ENCODE measurements at places on chromosomes 3 and 15.

DNA sequence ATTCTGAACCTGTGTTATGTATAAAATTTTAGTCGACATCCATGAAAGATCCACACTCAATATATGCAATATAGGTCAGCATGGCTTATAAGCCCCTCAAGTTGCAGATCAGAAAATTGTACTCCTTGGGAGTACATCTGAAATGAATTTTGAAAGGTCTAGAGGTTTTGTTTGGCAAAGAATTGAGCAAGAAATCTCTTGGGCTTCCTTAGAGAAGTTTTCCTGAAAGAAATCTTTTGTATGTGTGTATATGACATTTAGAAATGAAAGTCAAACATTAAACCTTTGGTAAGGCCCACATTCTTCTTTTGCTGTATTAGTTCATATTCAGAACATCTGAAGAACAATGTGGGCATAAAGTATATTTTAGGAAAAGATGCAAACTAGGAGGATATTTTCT is 1006.6 kb downstream of the NAALADL2 start:
- no peak for DNase-seq

- DNase-seq, result no peak
Measured at GRCh38 chr3:124032311-124032880, 40.5 kb upstream of the ROPN1 start.

DNA sequence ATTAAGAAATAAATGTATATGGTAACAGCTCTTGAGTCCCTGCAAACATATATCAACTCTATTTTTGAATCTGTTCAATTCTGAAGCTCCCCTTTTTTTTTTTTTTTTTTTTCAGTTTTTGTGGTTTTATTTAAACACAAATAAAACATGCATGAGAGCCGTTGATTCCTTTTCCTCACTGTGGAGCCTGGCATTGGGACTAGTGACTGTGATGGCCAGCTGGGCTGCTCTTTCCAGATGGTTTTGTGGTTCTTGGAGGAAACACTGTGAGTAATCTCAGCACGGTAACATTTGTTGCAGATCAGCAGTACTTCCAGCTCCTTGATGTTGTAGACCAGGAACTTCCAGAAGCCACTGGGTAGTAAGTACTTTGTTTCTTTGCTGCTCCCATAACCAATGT is 15.9 kb downstream of the EMC7 start:
- no peak for DNase-seq

GRCh38 chr15:92990031-92990430 is 89.9 kb downstream of the CHD2 start:
- no peak for DNase-seq

- peak; percentile 63 for DNase-seq
Measured at GRCh38 chr15:91032919-91033803, 10.8 kb upstream of the VPS33B start.

DNA sequence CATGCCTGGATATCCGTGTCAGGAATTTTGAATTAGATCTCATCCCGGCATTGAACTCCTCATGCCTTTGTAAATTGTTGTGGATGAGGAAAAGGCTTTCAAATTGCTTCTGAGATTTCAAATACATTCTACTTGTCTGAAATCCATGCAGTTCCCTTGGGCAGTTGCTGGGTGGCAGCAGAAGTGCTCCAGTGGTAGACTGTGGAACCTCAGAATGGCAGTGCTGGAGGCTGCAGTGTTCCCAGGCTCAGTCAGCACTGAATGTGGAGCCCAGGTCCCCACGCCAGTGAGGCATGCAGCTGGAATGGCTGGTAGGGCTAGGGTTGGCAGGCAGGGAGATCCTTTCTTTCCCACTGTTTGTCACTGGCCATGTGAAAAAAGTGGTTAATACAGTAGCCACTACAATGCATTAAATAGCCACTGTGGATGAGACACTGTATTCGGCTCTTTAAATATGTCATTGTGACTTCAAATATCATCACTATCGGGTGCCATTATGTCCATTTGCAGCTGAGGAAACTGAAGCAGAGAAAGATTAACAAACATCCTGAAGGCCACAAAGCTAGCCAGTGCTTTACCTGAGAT is 98.6 kb downstream of the TPRG1 start:
- DNase-seq, result peak; percentile 66
